ENCODE measurements at places on chromosomes 2 and 18.

DNA sequence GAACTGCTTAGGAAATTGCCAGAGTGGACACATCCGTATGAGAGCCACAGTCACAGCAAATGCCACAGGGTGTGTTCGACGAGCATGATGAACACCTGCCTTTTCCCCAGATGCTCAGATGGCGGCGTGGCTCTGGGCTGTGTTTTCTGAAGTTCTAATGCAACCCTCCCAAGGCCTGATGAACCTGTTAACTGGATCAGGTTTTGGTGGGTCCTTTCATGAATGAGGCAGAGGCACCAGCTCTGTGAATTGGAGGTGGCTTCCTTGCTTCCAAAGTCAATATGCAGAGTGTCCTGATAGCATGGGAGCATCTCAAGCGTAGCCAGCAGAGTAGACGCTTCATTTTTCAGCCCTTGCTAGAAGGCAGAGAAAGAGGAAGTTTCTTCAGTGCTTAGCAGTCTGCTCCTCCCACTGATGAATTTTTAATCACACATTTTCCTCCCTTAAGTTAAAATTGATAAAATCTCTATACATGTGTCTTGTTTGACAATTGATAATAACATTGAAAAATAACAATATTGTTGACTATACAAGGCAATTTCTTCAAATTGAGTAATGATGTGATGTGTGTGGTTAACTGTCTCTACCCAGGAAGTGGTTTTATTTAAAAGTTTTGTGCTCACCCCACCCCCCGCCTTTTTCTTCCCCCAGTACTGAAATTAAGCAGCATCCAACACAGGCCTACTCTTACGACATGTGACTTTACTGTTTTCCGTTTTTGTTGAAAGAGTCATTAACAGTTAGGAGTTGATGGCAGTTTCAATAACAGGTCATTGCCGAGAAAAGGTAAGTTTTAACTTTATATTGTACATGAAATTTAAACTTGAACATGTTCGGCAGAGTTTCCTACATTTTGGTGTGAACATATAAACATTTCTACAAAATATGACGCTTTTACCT lies at the start of gene ARHGAP15:
TSS of gene ARHGAP15 (plus strand) at position 739 of the 900 bp plus-strand sequence.
- DNase-seq = no peak

DNA sequence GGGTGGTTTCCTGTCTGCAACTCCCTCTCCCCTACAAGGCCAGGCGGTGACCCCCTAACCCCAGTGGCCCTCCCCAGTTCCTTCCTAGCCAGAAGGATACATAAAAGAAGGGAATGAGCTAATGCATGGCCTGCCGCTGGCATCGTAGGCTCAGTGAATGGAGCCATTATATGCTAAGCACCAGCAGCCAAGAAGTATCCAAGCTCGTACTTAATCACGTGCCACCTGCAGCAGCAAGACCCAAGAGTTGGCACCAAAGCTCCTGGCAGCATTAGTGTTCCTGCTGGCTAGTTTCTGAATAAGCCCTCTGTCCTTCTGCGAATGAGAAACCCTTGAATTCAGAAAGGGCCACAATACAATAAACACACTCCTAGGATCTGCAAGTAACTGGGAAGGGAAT lies 4.3 kb downstream of the DBI start:
- no peak for DNase-seq

DNA sequence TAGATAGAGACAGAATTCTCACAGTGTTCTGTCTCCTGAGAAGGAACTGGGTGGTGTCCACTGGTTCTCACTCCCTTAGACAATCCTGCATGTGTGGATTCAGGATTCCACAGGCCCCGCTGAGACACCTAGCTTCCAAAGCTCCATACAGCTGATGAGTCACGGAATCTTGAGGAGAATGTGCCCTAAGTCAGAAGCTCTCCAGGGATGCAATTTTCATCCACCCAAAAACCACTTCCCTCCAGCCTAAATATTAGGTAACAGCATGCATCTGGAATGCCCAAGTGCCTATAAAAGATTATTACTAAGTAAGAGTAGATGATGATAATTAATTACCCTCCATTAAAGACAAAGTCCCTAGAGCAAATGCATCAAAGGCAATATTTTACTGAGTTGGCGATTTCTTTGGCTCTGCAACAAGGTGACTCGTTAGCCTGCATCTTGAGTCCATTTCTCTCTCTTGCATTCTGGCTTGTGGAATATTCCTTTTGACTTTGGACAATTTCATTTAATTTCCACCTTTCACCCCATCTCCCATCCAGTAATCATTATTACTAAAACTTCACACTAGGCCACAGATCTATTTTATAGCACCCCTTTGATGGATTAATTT lies 475.1 kb downstream of the TNS1 start:
- peak; percentile 7 for DNase-seq

DNA sequence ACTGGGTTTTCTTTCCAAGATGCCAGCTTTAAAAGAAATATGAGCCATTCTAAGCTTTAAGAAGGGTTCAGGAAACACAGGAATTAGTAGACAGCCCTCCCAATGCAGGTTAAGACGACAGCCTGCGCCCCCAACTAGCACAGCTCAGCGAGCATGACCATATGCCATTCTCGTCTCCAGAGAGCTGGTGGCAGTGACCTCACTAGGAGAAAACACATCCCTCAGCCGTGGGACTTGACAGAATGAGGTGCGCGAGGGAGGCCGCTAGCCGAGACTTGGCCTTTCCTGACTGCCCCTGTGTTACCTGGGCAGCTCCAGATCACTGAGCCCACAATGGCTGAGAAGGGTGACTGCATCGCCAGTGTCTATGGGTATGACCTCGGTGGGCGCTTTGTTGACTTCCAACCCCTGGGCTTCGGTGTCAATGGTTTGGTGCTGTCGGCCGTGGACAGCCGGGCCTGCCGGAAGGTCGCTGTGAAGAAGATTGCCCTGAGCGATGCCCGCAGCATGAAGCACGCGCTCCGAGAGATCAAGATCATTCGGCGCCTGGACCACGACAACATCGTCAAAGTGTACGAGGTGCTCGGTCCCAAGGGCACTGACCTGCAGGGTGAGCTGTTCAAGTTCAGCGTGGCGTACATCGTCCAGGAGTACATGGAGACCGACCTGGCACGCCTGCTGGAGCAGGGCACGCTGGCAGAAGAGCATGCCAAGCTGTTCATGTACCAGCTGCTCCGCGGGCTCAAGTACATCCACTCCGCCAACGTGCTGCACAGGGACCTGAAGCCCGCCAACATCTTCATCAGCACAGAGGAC lies 103.9 kb downstream of the MAPK4 start:
- no peak for DNase-seq

DNA sequence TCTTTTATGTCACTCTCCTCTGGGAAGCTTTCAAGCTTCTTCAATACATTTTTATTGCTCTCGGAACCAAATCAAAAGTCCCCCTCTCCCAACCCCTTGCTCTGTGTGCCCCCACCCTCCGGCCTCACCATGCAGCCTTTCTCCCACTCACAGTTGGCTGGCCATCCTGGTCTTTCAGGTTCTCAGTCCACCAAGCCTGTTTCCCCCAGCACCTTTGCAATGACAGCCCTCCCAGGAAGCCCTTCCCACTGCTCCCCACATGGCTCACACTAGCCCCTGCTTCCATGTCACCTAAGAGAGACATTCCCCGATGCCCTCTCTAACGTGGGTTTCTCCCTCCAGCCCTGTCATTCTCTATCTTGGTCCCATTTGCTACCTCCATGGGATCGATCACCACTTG lies 266.6 kb downstream of the SRBD1 start:
- DNase-seq = no peak

DNA sequence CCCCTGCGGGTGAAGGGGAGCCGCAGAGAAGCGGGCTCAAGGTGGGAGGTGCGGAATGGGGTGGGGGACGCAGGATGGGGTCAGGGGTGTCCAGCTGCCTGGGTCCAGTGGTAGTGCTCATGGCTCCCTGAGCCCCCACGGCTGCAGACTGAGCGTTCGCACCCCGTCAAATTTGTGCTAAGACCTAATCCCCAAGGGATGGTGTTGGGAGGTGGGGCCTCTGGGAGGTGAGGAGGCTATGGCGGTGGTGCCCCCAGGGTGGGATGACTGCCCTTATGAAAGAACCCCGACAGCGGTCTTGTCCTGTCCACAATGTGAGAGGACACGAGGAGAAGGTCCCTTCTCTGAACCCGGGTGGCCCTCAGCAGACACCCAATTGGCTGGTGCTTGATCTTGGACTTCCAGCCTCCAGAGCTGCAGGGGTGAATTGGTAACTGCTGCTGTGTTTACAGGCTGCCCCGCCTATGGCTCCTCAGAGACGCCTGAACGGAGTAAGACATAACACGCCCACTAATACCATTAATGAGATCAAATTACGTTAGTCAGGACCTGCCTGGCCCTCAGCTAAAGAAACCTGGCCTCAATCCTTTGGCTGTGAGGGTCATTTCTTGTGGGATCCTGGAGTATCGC lies 42.6 kb downstream of the PXDN start:
- peak; percentile 69 for DNase-seq

- no peak for DNase-seq
Measured at GRCh38 chr18:75167759-75168618, 41.0 kb downstream of the PTGR3 start.

- DNase-seq = no peak
Measured at GRCh38 chr2:217283460-217283859, 423.6 kb upstream of the TNP1 start.

GRCh38 chr2:184685999-184686841 lies 87.9 kb downstream of the ZNF804A start:
- peak; percentile 25 for DNase-seq

DNA sequence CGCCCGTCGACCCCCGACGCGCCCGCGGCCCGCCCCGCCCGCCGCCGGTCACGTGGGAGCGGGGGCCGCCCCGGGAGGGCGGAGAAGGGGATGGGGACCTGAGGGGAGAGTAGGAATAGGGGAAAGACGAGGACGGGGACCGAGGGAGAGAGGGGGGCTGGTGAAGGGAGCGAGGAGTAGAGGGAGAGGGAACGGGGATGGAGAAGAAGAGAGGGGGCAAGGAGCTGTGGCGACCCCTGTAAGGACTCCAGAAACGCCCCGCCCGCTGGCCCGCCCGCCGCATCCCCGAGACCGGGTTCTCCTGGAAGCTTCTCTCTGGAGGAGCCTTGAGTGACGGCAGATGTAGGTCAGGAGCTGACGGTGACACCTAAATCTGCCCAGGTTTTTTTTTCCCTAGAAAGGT lies 615 bp downstream of the ADNP2 start:
- DNase-seq = peak; percentile 31

DNA sequence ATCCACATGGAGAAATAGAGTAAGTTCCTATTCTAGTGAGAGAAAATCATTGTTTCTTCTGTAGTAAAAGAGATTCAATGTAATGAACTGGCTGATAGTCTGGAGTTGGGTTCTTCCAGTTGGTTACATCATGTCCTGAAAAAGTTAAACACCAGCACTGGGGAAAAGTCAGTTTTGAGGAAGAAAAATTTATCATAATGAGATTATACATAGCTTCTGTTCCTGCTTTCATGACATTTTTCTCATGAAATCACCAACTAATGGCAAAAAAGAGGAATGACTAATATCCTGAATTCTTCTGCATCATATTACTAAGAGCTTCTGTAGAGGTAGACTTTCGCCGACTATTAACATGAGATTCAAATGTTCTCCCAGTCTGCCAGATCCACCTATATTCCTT lies 69.2 kb upstream of the SLC9A2 start:
- no peak for DNase-seq

DNA sequence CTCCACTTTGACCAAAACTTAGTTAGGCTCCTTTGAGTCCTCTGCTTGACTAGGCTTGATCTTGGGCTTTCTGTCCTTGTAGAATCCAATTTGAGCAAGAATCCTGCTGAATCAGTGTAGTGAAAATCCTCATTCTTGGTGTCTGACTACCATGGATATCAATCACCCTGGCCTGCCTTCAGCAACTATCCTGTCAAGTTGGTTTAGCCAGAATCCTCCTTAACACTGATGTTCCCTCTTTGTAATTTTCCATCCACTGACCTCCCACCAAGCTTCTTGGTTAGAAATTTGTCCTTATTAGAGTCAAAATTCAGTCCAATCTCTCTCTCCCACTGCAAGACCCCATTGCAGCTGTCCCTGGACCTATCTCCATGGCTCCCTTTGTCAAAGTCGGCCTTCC lies 494 bp upstream of the RBM45 start:
- DNase-seq = no peak

DNA sequence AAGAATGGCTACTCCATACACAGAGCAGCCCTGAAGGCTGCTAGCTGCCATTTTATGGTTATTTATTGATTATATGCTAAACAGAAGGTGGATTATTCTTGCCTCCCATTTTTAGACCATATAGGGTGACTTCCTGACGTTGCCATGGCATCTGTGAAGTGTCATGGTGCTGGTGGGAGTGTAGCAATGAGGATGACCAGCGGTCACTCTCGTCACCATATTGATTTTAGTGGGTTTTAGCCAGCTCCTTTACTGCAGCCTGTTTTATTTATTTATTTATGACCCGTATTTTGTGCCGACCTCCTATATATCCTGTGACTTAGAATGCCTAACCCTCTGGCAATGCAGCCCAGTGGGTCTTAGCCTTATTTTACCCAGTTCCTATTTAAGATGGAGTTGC lies 553.9 kb downstream of the TNS1 start:
- no peak for DNase-seq

DNA sequence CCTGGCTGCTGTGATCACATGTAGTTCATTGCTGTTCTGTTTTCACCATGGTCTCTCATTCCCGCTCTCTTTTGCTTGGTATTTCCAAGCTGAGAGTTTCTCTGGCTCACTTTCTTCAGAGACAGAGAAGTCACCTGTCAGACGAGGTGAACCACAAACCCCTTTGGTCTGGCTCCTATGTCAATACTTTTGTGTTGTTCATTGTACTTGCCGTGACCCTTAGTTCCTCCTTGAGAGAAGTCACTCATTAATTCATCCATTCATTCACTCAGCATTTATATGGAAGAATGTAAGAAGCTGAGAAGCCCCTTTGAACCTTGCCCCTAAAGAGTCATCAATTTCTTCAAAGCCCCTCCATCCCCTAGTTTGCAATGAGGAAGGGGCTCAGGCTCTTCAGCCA lies 15.2 kb downstream of the MCFD2 start:
- no peak for DNase-seq

- DNase-seq = no peak
Measured at GRCh38 chr18:44682201-44682870, 1.6 kb downstream of the SETBP1 start.

GRCh38 chr18:24991141-24992060 lies 360.6 kb downstream of the ZNF521 start:
- DNase-seq = no peak

GRCh38 chr18:74248189-74248588 lies 43.6 kb downstream of the CYB5A start:
- no peak for DNase-seq

- no peak for DNase-seq
Measured at GRCh38 chr2:57443086-57443485, 603.5 kb upstream of the VRK2 start.

DNA sequence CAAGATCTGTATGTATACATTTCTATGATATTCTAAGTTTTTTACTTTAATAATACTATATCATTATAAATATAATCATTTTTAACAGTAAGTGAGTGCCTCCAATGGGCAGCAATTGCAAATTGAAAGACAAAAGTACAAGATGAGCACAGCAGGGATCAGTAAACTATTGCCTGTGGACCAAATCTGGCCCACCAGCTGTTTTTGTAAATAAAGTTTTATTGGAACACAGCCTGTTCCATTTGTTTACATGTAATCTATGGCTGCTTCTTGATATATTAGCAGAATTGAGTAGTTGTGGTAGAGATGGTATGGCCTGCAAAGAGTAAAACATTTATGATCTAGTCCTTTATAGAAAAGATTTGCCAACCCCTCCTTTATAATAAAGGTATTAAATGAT lies 43.2 kb downstream of the CHST9 start:
- DNase-seq = no peak

- DNase-seq = no peak
Measured at GRCh38 chr2:223383315-223383714, 218.8 kb downstream of the SCG2 start.

All from MCF 10A (cell line).